ENCODE measurements at places on chromosomes 7 and 10.

DNA sequence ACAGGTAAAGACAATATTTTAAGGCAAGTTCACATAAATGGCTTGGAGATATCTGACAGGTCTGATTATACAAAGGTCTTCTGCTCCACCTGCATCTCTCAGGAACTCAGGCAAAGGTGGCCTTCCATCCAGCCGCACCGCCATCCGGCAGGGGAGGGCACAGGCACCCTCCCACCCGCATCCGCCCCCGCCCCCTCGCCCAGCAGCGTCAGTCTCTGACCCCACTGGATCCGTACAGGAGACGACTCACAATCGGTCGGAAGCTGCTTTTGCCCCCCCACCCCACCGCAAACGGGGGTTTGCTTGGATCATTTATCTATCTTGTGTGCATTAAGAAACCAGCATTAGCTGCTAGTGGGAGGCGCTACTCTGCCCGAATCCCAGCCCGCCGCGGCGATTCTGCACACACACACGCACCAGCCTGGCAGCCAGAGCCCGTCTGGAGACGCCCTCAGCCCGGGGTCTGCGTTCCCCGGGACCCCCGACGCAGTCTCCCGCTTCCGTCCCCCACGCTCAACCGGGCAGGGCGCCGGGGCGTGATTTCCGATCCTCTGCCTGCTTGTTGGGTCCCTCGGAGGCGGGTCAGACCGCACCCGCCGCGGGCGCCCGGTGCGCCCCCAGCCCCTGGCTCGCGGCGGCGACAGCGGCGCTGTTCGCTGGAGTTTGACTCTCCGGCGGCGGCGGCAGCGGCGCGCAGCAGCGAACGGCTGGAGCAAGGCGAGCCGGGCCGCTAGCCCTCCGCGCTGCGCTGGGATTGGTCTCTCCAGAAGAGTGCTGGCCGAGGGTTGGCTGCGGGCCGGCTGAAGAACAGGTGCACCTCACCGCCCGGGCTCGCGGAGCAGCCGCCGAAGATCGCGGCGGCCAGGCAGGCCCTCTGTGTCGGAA is 820 bp upstream of the NRG3 start:
- DNase-seq = no peak

- DNase-seq = peak; percentile 21
These were observed 2.8 kb downstream of the CALHM3 start for GRCh38 chr10:103476046-103476768.

DNA sequence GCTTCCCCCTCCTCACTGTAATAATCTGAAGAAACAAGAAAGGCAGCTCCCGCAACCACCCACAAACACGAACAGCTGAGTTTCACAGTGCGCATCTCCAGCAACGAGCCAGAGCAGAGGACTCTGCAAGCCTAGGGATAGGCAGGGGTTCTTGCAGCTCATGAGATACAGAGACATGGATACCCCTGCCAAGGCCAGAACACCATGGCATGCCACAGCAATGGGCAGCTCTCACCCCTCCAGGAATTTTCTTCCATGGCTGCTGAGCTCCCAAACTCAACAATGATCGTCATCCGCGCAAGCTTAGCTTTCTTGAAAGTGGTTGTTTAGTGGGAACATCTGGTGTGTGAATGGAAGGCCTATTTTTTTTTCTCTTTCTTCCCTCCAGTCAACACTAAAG is 637.3 kb downstream of the SORCS3 start:
- no peak for DNase-seq

- DNase-seq = no peak
These were observed 8.6 kb downstream of the KNDC1 start for GRCh38 chr10:133168617-133169031.

DNA sequence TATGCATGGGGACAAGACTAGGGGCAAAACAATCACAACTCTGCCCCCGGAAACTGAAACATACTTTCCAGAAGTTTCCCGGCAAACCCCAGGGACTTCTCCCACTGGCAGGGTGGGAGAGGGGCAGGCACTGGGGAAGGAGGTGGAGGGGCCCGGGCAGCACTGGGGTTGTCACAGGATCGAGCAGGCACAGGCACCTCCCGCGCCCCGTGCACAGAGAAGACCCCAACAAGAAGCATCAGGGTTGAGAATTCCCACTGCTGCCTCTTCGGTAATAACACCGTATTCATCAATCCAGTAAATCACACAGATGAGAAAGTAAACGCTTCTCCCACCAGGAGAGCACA is 490.5 kb downstream of the PTPRN2 start:
- no peak for DNase-seq

DNA sequence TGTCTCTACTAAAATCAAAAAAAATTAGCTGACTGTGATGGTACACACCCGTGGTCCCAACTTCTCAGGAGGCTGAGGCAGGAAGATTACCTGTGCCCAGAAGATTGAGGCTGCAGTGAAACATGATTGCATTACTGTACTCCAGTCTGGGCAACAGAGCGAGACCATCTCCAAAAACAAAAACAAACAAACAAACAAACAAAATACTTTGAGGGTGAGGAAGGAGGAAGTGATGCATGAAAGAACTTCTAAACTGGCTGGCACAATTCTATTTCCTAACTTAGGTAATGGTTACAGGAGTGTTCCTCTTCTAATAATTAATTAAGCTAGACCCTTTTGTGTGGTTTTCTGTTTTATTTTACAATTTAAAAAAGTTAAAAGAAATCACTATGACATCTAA is 15.5 kb downstream of the WAPL start:
- no peak for DNase-seq

DNA sequence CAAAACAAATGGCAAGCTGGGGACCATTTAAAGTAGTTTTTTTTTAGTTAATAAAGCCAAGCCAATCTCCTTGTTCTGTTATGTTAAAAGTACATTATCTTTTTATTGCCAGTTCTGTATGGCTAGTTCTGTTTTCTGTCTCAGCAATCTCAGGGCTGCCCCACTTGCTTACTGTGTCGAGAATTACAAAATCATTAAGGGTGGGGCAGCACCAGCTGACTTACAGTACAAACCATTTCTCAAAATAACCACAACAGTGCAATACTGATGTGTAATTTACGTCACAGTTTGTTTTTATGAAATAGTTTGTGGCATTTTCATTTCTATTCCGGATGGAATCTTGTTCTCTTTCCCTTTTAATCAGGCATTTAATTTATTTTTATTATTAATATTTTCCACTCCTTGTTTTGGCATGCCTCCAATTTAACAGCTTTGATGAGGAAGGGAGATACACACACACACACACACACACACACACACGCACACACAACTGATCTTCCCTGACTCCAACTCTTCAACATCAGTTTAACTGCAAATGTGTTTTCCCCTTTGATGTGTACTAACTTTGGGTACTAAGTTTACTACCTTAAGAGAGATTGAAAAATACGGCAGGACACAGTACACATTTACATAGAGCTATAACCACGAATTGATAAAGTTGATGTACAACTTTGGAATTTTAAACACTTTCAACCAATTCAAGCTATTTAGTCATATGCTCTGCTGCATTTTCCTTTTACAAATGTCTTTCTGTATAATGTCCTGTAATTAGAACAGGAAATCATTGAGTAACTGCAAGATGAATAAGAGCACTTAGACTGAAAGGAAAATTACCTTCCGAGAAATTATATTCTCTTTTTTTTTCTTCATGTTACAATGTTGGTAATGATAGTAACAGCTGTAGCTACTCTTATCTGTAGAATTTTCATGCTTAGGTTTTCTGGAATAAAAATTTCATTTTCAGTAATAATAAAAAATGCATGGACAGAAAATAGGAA is 91.5 kb downstream of the ARID5B start:
- DNase-seq = peak; percentile 99

DNA sequence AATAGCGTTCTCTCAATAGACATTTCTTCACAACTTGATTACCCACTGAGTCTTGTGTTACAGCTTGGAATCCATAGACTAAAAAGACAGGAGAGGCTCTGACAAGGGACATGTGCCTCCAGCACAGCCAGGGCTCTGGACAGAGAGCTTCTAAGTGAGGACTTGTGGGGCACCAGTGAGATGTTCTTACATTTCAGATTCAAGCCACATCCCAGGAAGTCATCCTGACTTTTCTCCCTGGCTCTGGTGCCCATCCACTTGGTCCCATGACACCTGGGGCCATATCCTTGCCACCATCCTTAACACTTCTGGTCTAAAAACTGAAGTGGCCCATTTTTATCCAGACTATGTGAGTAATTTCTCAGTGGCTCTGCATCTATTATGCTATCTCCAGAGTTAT is 440.1 kb downstream of the TCERG1L start:
- no peak for DNase-seq
